Hepatocyte (in vitro differentiated cells): ENCODE measurements at places on chromosomes 6 and 20. TPM values are rescaled to one million over a fixed set of nuclear protein-coding genes. Genes with fewer than 3 reads are reported as not detected.

DNA sequence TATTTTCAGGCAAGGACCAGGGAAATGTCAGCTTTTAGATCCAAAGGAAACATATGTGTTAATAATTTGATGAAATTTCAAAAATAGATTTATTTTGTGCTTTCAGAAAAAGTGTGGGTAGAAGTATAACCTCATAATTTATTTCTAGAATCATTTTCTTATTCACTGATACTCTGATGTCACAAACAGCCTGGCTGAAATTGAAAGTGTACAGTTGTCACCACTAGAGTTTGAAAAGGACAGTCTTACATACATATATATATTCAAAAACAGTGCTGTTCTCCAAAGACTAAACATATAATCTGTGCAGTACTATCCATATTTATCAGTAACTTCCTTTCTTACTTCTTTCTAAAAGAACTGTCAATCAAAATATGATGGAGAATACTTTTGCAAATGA lies 254.4 kb upstream of the KCNQ5 start:
- H3K36me3 ChIP-seq = no peaks in the 10 kb centered on the region
- H3K27me3 ChIP-seq = no peaks in the 10 kb centered on the region
- no peak overlapping the region for H3K27ac ChIP-seq
- no peak for DNase-seq
- no peaks in the 10 kb centered on the region for H3K4me1 ChIP-seq
- H3K4me3 ChIP-seq = no peak overlapping the region

Gene RBM12
- total RNA-seq = 53.7 and 57.3 TPM in 2 replicates

GRCh38 chr6:167472148-167472547 lies 147.3 kb downstream of the TTLL2 start:
- peaks cover 7% of the 10 kb centered on the region for H3K4me1 ChIP-seq
- H3K27me3 ChIP-seq = no peaks in the 10 kb centered on the region
- DNase-seq = no peak
- no peak overlapping the region for H3K27ac ChIP-seq

DNA sequence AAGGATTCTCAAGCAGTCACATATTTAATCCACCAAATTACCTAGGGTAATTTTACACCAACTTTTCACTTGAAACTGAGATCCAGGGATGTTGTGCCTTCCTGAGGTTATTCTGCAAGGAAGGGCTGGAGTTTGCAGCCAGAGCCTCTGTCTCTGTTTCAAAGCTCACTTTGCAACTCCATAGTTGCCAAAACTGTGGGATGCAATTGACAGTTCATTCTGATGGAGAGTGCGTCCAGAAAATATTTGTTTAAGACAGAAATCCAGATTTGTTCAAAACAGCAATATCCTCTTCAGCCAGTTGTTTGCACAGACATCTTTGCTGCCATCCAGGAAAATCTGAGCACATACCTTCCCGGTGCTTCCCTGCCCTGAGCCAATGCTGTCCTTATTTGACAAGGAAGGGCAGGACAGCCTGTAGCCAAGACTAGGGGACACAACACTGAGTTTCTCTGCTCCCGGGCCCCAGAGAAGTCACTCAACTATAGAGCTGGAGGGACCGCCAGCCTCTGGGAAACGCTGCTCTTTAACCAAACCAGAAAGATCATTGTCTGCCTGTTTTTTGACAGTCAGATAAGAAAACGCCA lies 297.4 kb downstream of the HIVEP2 start:
- no peak for DNase-seq
- no peaks in the 10 kb centered on the region for H3K36me3 ChIP-seq
- no peaks in the 10 kb centered on the region for H3K27me3 ChIP-seq

DNA sequence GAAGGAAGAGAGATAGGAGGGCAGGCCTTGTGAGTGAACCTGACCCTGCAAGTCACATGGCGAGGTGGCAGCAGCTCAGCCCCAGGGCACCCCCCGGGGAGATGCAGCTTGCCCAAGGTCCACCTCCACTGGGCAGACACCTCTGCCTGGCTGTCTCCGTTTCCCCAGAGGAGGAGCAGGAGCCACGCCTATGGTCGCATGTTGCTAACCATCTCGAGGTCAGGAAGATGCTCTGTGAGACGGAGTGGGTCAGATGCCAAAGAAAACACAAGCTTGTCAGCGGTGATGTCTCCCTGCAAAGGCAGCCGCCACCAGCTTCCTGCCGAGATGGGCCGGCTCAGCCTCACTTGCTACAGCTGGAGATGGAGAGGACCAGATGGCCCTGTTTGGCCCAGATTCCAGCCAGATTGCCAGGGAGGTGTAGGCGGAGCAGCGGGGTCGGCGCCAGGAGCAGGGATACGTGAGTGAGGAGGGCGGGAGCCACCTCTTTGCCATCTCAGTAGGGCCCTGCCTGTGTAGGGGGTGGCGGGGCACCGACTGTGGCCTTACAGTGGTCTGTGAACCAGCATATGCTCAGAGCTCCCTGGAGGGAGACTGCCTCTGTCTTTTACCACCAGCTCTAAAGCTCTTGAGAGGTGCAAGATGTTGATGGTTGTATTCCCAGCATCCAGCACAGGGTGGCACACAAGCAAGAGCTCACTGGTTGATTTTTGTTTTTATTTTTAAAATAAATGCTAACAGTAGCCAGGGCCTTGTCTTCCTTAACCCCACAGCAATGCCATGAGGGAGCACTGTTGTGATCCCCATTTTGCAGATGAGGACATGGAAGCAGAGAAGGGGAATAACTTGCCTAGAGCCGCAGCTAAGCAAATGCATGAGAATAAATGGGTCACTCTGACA lies 42.9 kb upstream of the FAM83D start:
- no peaks in the 10 kb centered on the region for H3K36me3 ChIP-seq
- H3K27ac ChIP-seq = no peak overlapping the region
- no peak for DNase-seq
- no peak overlapping the region for H3K4me3 ChIP-seq
- no peaks in the 10 kb centered on the region for H3K4me1 ChIP-seq

DNA sequence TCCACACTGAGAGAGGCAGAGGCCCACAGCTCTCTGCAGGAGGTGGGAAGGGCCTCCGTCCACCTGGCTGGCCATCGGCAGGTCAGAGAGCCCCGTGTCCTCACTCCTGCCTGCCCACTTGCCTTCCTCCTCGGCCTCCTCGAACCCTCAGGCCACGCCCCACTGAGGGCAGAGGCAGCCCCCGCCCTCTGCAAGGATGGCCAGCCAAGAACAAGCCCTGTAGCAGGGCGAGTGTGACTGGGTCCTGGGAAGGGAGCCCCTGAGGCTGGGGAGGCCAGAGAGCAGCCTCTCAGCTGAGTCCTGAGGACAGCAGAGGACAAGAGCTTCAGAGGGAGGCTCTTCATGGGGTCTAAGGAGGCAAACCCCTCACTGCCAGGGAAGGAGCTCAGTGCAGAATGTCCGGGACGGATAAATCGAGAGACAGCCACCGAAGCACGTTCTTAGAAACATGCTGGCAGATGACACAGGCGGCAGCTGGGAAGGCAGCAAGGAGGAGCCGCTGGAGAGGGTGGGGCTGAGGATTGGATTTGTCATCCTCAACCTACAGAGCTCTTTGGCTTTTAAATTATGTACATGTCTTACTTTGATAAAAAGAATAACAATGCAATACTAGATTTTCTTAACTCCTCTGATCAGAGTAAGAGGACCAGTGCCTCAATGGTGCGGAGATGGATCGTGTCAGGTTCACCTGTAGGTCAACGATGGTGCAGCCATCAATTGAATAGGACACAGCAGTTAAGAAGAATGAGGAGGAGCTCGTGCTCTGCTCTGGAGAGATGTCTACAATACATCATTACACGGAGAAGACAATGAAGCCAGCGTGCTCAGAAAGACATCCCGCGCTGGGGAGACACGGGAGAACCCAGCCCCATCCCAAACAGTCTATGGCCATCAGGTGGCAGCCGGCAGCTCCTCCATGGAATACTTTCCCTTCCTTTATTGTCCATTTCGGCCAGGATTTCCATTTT lies 53.0 kb downstream of the GNAS-AS1 start:
- no peak overlapping the region for H3K4me3 ChIP-seq
- no peak overlapping the region for H3K27ac ChIP-seq
- H3K36me3 ChIP-seq = no peaks in the 10 kb centered on the region
- no peak for DNase-seq

Gene EDN3
- total RNA-seq = 1.4 and 4.0 TPM in 2 replicates

DNA sequence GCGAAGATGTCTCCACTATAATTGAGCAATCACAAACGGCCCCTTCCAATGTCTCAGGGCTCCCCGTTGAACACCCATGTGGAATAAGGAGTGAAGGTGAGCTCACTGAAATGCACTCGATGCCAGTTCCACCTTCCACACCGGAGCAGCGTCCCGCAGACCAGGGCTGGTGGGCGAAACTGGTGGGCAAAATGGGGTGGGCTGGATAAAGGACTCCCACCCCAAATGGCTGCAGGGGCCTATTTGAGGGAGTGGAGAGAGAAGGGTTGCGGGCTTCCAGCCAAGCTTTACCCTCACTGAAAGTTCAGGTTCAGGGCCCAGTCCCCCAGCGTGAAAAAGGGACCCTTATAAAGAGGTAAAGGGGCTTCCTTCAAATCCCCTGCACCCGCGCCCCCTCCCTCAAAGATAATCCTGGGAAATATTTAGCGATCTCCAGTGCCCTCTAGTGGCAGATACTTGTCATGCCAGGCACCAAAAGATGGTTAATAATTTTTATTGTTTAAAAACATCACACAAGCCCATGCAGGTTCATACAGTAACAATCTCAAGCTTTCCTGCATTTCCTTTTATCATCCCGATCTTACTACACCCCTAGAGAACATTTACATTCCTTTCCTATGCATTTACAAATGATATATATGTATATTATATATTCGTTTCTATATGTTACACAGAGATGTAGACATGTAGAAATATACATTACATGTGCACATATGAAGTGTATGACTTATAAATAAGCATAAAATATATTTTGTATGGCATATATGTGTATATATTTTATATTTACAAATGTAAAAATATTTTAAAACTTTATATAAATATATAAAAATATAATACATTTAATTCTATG lies 58.2 kb upstream of the NKX2-2 start:
- H3K4me1 ChIP-seq = no peaks in the 10 kb centered on the region
- no peak overlapping the region for H3K27ac ChIP-seq
- H3K27me3 ChIP-seq = peaks cover 19% of the 10 kb centered on the region
- peak; percentile 23 for DNase-seq
- no peak overlapping the region for H3K4me3 ChIP-seq
- H3K36me3 ChIP-seq = no peaks in the 10 kb centered on the region

DNA sequence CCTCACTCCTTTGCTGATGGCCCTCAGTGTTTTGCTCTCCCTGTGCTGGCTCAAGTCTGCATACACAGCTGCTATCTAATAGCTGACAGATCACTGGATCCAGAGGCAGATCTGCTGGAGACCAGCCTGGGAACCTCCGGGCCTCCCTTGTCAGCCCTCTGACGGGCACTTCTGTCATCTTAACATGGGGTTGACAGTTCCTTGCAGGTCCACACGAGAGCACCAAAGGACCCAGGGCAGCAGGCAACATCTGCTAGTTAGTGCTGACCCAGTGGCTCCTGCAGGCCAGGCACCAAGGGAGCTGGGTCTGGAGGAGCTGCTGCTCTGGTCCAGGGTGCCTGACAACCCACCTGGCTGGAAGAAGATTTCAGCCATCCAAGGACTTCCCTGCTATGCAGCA lies 208.1 kb downstream of the UST start:
- H3K4me3 ChIP-seq = no peak overlapping the region
- H3K27ac ChIP-seq = peak overlapping the region; percentile 48
- H3K27me3 ChIP-seq = no peaks in the 10 kb centered on the region
- DNase-seq = no peak
- H3K36me3 ChIP-seq = no peaks in the 10 kb centered on the region
